Tibial nerve (tissue), 4 donors: ENCODE measurements at places on chromosomes 12 and 14.
A peak's percentile ranks its signal among the peaks of the same experiment; 100 is the strongest.

DNA sequence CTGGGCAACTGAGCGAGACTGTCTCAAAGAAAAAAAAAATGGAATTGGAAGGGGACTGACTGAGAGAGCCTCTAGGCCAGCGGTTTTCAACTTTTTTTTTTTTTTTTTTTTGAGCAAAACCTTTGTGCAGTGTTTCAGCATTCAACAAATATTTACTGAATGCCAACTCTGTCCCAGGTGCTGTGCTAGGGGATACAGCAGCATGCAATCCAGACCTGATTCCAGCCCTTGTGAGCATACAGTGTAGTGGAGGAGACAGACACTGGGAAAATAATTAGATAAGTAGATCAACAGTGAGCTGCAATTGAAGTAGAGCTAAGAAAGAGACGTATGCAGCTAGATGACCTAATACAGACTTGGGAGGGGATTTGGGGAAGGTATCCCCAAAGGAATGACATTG lies 23.8 kb upstream of the LTBP2 start:
- no peaks in the 10 kb centered on the region for H3K4me1 ChIP-seq
- H3K4me3 ChIP-seq = no peak overlapping the region
- H3K36me3 ChIP-seq = no peaks in the 10 kb centered on the region
- no peaks in the 10 kb centered on the region for H3K27me3 ChIP-seq

- H3K4me3 ChIP-seq = no peak overlapping the region
- H3K27me3 ChIP-seq = no peaks in the 10 kb centered on the region
- no peaks in the 10 kb centered on the region for H3K4me1 ChIP-seq
- no peaks in the 10 kb centered on the region for H3K36me3 ChIP-seq
- H3K27ac ChIP-seq = no peak overlapping the region
- no peak for DNase-seq
Observed at GRCh38 chr12:87439990-87440827, 589.0 kb downstream of the C12orf50 start.

- H3K27ac ChIP-seq = peak overlapping the region; percentile 94
- peak overlapping the region; percentile 86 for H3K4me3 ChIP-seq
- H3K4me1 ChIP-seq = peaks cover 17% of the 10 kb centered on the region
- no peak for DNase-seq
Observed at GRCh38 chr14:72925815-72926291, 411 bp upstream of the DCAF4 start.

- no peak for DNase-seq
- no peak overlapping the region for H3K27ac ChIP-seq
- H3K36me3 ChIP-seq = no peaks in the 10 kb centered on the region
- no peak overlapping the region for H3K4me3 ChIP-seq
- no peaks in the 10 kb centered on the region for H3K27me3 ChIP-seq
- H3K4me1 ChIP-seq = no peaks in the 10 kb centered on the region
Observed at GRCh38 chr14:24817212-24818057, 183.4 kb upstream of the GZMB start.

GRCh38 chr14:36665887-36666415 lies 4.3 kb downstream of the PAX9 start:
- H3K27me3 ChIP-seq = peaks cover 96% of the 10 kb centered on the region
- H3K36me3 ChIP-seq = no peaks in the 10 kb centered on the region
- H3K4me1 ChIP-seq = peaks cover 25% of the 10 kb centered on the region
- H3K27ac ChIP-seq = no peak overlapping the region
- DNase-seq = no peak

DNA sequence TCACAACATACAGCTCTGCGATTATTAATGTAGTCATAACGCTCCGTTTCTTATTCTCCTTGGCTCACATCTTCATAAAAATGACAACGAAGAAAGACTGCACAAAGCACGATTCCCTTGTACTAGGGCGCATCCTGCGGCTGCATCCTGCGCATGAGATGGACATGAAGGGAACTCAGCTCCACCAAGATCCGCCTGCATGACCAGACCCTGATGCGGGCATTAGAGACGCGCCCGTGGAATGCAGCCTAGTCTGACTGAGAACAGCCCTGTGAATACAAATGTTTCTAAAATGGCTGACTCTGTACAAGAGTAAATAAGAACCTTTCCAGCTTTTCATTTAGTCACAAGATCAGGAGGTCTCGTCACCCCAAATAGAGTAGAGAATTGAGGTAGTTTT lies 422.2 kb downstream of the NOVA1 start:
- DNase-seq = no peak
- no peak overlapping the region for H3K4me3 ChIP-seq
- H3K27ac ChIP-seq = no peak overlapping the region
- H3K36me3 ChIP-seq = no peaks in the 10 kb centered on the region
- H3K4me1 ChIP-seq = no peaks in the 10 kb centered on the region

DNA sequence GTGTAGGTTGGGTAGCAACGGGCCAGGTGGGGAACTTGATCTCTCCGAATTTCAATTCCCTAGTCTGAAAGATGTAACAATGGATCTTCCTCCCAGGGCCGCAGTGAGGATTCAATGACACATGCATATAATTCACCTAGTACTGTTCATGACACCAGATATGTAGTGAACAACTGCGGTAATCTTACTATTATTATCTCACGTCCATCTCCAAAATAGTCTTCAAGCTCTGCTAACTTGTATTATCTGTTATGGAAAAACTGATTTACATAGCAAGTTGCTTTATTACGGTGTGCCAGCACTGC lies 26.4 kb downstream of the MOK start:
- H3K27me3 ChIP-seq = no peaks in the 10 kb centered on the region
- H3K4me1 ChIP-seq = no peaks in the 10 kb centered on the region
- H3K27ac ChIP-seq = no peak overlapping the region

DNA sequence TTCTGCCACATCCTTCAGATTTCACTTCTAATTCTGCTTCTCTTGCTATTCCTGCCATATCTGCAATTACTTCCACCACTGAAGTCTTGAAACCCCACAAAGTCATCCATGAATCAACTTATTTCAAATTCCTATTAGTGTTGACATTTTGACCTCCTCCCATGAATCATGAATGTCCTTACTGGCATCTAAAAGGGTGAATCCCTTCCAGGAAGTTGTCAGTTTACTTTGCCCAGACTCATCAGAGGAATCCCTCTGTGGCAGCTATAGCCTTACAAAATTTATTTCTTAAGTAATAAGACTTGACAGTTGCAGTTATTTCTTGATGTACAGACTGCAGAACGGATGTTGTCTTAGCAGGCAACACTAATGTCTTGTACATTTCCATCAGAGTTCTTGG lies 162.9 kb downstream of the PCNX1 start:
- no peaks in the 10 kb centered on the region for H3K36me3 ChIP-seq
- H3K27me3 ChIP-seq = no peaks in the 10 kb centered on the region
- no peak overlapping the region for H3K27ac ChIP-seq
- DNase-seq = no peak
- H3K4me1 ChIP-seq = no peaks in the 10 kb centered on the region
- no peak overlapping the region for H3K4me3 ChIP-seq

DNA sequence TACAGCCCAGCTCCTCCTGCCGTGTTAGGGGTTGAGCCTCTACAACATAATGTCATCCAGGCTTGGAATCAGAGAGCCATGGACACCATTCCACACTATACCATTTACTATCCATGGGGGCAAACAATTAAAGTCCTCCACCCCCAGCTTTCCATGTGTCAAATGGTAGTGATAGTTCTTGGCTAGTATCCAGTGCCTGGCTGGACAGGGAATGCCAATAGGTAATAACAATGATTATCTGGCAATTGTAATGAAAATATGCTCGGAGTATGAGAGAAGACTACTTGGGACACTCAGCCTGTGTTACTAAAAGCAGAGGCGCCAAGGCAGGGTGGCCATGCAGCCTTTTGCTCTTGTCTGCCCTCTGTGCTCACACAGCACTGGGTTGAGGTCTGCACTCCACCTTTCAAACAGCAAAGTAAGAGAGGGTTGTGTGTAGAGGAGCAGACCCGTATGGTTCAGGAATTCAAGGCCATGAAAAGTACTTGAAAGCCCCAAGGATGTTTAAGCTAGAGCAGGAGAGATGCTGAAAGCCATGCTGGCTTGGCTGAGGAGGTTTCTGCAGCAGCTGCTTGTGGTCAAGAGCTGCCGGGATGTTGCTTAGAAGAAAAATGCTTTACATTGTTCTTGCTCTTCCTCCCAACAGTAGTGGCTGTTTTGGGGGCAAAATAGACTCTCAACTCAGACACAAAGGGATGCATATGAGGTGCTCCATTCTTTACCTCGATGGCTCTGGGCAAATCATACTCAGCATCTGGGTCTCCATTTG lies 10.6 kb downstream of the SERPINA3 start:
- no peaks in the 10 kb centered on the region for H3K27me3 ChIP-seq
- H3K27ac ChIP-seq = no peak overlapping the region
- no peak for DNase-seq
- no peaks in the 10 kb centered on the region for H3K4me1 ChIP-seq

- no peaks in the 10 kb centered on the region for H3K36me3 ChIP-seq
- peak overlapping the region; percentile 39 for H3K27ac ChIP-seq
- no peak overlapping the region for H3K4me3 ChIP-seq
- DNase-seq = no peak
- peaks cover 97% of the 10 kb centered on the region for H3K4me1 ChIP-seq
Observed at GRCh38 chr12:111438481-111438880, 32.8 kb downstream of the SH2B3 start.

DNA sequence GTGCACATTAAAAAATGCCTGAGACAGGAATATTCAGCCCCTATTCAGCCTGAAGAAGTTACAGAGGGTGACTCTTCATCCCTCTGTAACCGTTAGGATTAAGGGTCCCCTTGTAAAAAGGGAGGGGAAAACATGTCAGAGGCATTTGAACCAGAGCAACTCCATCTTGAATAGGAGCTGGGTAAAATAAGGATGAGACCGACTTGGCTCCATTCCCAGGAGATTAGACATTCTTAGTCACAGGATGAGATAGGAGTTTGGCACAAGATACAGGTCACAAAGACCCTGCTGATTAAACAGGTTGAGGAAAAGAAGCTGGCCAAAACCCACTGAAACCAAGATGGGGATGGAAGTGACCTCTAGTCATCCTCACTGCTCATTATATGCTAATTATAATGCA lies 19.9 kb upstream of the MDM1 start:
- no peak overlapping the region for H3K4me3 ChIP-seq
- DNase-seq = no peak
- H3K4me1 ChIP-seq = no peaks in the 10 kb centered on the region
- no peaks in the 10 kb centered on the region for H3K36me3 ChIP-seq
- no peaks in the 10 kb centered on the region for H3K27me3 ChIP-seq

- peaks cover 10% of the 10 kb centered on the region for H3K4me1 ChIP-seq
- no peak for DNase-seq
- H3K36me3 ChIP-seq = no peaks in the 10 kb centered on the region
- no peaks in the 10 kb centered on the region for H3K27me3 ChIP-seq
Observed at GRCh38 chr14:60859525-60859924, 121.4 kb downstream of the TRMT5 start.

- H3K27ac ChIP-seq = no peak overlapping the region
- H3K4me1 ChIP-seq = no peaks in the 10 kb centered on the region
- DNase-seq = no peak
- no peak overlapping the region for H3K4me3 ChIP-seq
- H3K27me3 ChIP-seq = no peaks in the 10 kb centered on the region
Observed at GRCh38 chr14:51732494-51733112, 80.9 kb downstream of the FRMD6 start.

GRCh38 chr14:94125659-94126418 lies 3.6 kb downstream of the IFI27L2 start:
- no peak for DNase-seq
- peaks cover 29% of the 10 kb centered on the region for H3K36me3 ChIP-seq
- H3K4me1 ChIP-seq = peaks cover 13% of the 10 kb centered on the region
- H3K27ac ChIP-seq = no peak overlapping the region

GRCh38 chr14:104693482-104694431 lies 4.3 kb downstream of the INF2 start:
- peaks cover 92% of the 10 kb centered on the region for H3K4me1 ChIP-seq
- peak overlapping the region; percentile 91 for H3K27ac ChIP-seq
- DNase-seq = no peak
- H3K27me3 ChIP-seq = no peaks in the 10 kb centered on the region

DNA sequence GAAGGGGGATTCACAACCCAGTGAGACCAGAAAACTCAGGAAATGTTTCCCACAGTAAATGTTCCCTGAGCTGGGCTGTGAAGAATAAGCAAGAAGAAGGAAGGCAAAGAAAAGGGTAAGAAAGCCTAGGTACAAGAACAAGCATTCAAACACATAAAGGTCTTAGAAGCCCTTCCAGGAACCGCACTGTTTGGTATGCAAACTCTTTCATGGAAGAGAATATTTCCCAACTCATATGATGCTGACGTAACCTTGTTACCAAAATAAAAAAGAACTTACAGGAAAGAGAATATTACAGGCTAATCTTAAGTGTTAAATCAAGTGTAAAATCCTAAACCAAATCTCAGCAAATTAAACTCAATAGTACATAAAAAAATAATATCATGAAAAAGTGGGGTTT lies 23.6 kb downstream of the MED6 start:
- no peak for DNase-seq
- H3K36me3 ChIP-seq = no peaks in the 10 kb centered on the region
- H3K4me1 ChIP-seq = no peaks in the 10 kb centered on the region
- H3K4me3 ChIP-seq = no peak overlapping the region

- DNase-seq = no peak
- H3K4me1 ChIP-seq = no peaks in the 10 kb centered on the region
- H3K4me3 ChIP-seq = no peak overlapping the region
- H3K36me3 ChIP-seq = no peaks in the 10 kb centered on the region
- H3K27me3 ChIP-seq = no peaks in the 10 kb centered on the region
Observed at GRCh38 chr14:61839507-61839906, 77.3 kb downstream of the SNAPC1 start.

DNA sequence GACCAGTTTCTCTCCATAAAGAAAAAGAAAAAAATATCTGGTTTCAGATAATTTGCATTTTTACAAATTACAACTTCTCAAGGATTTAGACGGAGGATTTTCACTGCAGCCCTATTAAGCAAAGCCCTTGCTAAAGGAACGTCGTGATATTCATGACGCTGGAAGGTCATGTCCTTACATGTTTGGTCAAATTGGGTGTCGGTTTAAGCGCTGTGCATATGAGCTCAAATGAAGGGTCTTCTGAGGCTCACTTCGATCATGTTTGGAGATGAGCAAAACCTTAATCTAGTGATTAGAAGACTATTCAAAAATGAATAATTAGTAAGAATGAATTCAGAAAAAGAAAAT lies 67.3 kb upstream of the USP15 start:
- H3K36me3 ChIP-seq = no peaks in the 10 kb centered on the region
- no peaks in the 10 kb centered on the region for H3K4me1 ChIP-seq
- peaks cover 36% of the 10 kb centered on the region for H3K27me3 ChIP-seq
- H3K27ac ChIP-seq = no peak overlapping the region
- no peak for DNase-seq

GRCh38 chr14:36085861-36086260 lies 90.7 kb downstream of the PTCSC3 start:
- no peaks in the 10 kb centered on the region for H3K36me3 ChIP-seq
- H3K4me1 ChIP-seq = no peaks in the 10 kb centered on the region
- H3K27ac ChIP-seq = no peak overlapping the region
- no peak overlapping the region for H3K4me3 ChIP-seq
- H3K27me3 ChIP-seq = no peaks in the 10 kb centered on the region
- DNase-seq = no peak

- no peaks in the 10 kb centered on the region for H3K4me1 ChIP-seq
- no peak overlapping the region for H3K4me3 ChIP-seq
- no peak for DNase-seq
- H3K27me3 ChIP-seq = peaks cover 11% of the 10 kb centered on the region
Observed at GRCh38 chr12:65155784-65156183, 13.6 kb upstream of the LEMD3 start.

GRCh38 chr12:69513297-69513696 lies 43.1 kb downstream of the FRS2 start:
- DNase-seq = no peak
- H3K27me3 ChIP-seq = no peaks in the 10 kb centered on the region
- no peak overlapping the region for H3K4me3 ChIP-seq
- peaks cover 20% of the 10 kb centered on the region for H3K4me1 ChIP-seq
- no peak overlapping the region for H3K27ac ChIP-seq
